SK-N-MC (cell line): ENCODE measurements at places on chromosomes 7 and 10.

DNA sequence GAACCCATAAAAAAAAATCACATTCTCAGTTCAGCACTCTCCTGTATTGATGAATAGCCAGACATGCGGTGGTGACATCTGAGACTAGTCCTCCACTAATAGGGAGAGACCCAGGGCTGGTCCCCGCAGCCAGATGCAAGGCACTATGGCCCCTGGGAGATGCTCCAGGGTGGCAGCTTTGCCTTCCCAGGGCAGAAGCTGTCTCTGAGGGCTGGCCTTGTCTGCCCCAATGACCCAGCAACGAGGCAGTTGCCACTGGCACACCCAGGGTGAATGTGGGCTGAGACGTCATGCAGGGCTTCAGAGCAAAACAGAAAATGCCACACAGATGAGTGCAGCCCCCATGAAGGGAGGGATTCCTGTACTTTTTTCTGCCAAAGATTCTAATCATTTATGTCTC, 50.1 kb upstream of the GDF10 start:
- DNase-seq: no peak

DNA sequence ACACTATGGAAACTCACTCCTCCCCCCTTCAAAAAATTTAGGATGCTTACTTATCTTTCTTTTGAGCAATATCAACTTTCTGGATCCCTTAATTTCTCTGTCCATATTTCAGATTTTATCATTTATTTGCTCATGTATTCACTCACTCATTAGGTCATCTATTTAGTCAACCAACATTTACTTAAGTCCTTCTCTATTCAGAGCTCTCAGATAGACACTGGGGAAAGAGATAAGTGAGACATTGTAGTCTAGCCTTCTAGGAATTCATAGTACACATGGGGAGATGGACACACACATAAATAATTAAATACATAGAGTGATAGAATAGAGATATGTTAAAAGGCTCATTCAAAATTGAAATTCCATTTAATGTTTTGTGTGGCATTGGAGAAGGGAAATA, 9.2 kb downstream of the CPN1 start:
- DNase-seq: no peak

DNA sequence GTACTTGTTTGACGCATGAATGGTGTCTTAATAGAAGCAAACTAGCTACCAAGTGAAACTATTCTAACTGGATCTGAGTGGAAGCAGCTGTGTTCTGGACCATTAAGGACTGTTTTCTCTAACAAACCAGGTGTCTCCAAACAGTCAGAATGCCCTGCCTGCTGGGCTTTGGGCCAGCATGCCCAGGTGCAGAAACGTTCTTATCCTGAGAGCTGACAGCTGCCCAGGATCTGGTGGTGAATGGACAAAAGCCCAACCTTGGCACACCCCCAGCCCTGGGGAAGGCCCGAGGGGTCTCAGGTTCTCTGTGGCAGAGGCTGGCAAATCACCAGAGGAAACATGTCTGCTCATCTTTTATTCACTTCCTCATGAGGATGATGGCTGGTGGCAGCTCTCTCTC, 48.2 kb upstream of the LAMB4 start:
- DNase-seq: no peak

DNA sequence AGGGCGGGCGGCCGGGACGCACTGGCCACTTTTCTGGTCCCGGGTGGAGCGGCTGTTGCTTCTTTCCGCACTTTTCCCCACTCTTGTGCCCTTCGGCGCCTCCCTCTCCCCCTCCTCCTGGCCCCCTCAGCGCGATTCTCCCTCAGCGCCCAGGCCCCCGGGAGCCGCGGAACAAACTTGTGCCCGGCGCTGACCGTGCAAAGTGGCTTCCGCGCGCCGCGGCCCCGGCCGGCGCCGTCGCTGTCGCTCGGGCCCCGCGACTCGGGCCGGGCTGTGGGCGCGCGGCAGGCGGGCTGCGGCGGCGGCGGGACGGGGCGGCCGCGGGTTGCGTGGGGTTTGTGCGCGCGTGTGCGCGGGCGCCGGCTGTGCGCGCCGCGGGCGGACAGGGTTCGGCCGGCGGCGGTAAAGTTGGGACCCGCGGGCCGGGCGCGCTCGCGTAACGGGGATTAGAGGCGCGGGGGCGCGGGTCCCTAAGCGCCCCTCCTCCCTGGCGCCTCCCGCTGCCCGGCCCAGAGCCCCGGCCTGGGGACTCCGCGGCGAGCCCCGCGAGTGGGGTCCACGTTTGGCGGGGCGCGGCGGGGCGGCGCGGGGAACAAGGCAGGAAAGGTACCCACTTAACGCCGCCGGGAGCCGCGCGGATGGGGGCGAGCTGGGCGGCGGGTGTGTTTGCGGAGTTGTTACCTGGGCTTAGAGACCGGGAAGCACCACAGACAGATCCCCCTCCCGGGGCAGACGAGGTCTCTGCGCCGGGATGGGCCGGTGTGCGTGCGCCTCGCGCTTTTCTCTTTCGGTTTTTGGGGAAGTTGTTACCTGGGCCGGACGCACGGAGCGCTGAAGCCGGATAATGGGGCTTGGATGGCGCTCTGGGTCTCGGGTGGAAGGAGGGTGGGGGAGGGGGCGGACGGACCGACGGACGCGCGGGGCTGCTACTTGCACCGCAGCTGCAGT, 860 bp downstream of the ZEB1 start:
- no peak for DNase-seq

GRCh38 chr10:95499482-95499989, 61.6 kb downstream of the SORBS1 start:
- no peak for DNase-seq

DNA sequence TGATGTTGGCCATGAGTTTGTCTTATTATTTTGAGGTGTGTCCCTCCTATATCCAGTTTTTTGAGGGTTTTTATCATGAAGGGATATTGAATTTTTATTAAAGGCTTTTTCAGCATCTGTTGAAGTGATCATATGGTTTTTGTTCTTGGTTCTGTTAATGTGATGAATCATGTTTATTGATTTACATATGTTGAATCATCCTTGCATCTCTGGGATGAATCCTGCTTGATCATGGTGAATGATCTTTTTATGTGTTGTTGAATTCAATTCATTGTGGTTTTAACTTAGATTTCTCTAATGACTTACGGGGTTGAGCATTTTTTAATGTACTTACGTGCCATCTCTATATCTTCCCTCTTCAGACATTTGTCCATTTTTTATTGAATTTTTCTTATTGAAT, 22.9 kb downstream of the DLD start:
- DNase-seq: no peak

- no peak for DNase-seq
Observed at GRCh38 chr10:89550509-89550908, 15.1 kb upstream of the SLC16A12 start.

DNA sequence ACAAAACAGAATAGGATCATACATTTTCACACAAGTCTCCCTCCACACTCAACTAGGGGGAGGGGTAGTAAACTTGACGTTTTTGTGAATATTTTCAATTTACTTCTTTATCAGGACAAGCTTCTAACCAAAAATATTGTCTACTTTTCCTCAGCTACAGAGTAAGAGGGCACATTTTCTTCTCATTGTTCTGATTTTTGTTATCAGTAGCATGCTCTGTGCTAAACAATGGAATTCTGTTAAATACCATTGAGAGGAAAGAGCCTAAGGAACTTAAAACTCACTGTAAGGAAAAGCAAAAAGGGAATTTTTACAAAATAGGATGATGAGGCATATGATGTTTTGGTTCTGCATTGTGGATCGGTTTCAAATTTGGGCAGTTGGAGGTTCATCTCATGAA, 41.2 kb downstream of the ANLN start:
- no peak for DNase-seq

GRCh38 chr7:22799633-22800032, 23.0 kb downstream of the TOMM7 start:
- no peak for DNase-seq

DNA sequence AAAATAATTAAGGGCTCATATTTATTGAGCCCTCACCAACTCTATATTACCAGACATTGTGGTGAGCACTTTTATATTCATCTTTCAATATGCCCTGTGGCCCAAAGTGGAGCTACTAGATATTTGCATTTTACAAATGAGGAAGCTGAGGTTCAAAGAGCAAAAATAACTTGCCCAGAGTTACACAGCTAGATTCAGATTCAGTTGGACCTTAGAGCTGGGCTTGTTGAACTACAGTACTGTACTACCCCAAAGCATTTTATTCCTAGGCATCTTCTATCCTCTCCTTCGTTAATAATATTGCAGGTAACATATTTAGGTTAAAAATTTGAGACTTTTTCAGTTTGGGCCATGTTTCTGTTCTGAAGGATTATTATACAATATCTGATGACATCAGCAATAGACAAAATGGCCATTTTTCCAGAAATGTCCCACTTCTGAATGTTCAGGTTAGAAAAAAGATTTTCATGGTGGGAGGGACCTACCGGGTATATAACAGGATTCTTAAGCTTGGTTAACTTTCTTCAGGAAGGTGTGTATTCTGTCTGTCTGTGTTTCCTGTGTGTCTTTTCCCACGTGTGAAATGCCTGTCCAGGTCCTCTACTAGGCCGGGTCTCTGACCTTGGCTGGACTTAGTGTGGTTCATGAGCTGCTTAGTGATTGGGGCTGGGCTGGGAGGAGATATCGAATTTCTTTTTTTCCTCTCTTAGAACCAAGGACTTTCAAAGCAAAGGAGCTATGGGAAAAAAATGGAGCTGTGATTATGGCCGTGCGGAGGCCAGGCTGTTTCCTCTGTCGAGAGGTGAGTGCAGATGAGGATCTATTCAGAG, 13.6 kb downstream of the PRXL2A start:
- DNase-seq: no peak

GRCh38 chr10:24884316-24884715, 68.1 kb downstream of the PRTFDC1 start:
- no peak for DNase-seq

GRCh38 chr7:31699050-31699449, 12.0 kb downstream of the PPP1R17 start:
- no peak for DNase-seq
